ENCODE measurements at places on chromosomes 6 and 20.
A peak's percentile ranks its signal among the peaks of the same experiment; 100 is the strongest.

GRCh38 chr6:137830511-137830911 is 36.5 kb upstream of the TNFAIP3 start:
- DNase-seq, result no peak

- no peak for DNase-seq
Observed at GRCh38 chr20:34532320-34532719, 16.1 kb downstream of the DYNLRB1 start.

GRCh38 chr6:819122-819521 is 126.2 kb upstream of the EXOC2 start:
- DNase-seq, result no peak

DNA sequence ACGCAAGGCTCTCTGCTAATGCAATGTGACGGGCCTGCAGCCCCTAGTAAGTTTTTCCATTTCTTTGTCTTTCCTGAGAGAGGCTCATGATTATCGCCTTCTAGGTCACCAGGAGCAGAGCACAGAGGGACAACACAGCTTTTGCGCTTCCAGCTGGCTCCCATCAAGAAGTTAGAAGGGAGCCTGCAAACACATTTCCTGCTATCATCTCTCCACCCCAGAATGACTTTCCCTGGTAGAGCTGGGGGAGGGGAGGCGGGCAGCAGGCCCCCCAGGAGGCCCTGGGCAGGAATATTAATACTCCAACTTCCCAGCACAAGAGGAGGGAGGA is 35.7 kb upstream of the CCDC167 start:
- no peak for DNase-seq

- DNase-seq, result peak; percentile 8
Observed at GRCh38 chr6:11368760-11369159, 136.3 kb upstream of the NEDD9 start.

DNA sequence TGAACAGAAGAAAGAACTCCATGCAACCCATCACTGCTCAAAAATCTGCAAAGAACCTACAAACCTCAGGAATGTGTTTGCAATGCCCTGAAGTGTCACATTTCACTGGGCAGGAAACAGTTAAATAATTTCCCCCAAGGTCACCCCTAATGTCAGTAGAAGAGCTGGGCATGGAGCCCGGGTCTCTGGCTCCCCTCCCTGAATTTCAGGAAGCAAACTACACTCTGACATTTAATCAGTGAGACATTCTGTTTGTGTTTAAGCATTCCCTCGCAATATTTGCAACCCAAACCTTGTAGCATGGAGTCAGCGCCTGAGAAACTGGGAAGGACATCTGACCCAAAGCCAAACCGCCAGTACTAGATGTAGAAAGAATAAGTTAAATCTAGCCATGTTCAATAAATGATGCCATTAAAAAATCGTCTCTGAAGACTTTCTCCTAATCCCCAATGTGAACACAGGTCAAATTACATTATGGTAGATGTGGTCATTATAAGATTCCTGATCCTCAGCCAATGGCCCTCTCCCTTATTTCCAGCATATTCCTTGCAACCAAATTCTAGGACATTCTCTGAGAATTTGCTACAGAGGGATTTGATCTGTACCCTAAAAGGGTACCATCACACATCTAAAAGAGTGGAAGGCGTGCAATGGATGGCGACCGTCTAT is 91.2 kb upstream of the ADTRP start:
- no peak for DNase-seq

- peak; percentile 94 for DNase-seq
Observed at GRCh38 chr6:8983202-8983688, 547.9 kb upstream of the SLC35B3 start.

DNA sequence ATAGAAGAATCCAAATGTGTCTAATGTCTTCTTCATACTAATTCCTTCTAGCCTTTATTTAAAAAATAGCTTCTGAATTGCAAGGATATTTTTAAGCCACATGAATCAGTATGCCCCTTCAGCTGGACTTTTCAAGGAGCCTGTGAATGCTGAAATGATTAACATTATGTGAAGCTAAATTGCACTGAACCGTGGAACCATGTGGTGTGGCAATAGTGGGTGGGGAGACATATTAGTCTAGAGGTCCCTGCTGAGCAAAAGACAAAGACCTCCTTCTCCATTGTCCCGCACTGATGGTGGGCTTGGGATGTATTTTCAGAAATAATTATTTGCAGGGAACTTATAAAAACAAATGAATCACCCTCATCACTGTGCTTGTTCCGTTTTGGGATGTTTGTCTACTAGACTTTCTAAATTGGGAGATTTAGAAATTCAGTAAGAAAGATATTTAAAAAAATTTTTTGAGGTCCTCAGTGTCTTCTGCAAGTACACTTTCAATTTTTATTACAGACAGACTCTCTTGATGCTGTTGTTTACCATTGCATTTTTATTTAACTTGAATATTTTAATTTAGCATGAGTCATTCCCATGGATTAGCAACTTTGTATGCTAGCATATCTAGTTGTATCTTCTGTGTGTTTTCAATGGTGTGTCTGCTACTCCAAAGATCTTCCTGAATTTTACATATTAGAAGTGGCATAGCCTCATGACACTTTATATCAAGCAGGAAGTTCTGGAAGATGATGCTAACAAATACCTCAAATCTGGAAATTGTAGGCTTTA is 238.1 kb downstream of the LAMA2 start:
- DNase-seq, result no peak

DNA sequence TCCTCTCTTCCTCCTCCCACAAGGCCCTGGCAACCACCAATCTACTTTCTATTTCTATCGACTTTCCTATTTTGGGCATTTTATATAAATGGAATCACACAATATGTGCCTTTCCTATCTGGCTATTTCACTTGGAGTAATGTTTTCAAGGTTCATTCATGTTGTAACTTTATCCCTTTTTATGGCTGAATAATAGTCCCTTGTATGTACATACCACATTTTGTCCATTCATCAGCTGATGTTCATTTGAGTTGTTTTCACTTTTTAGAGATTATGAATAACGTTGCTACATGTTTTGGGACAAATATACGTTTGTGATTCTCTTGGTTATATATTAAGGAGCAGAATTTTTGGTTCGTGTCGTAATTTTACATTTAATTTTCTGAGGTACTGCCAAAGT is 33.9 kb downstream of the SCGN start:
- DNase-seq, result no peak

DNA sequence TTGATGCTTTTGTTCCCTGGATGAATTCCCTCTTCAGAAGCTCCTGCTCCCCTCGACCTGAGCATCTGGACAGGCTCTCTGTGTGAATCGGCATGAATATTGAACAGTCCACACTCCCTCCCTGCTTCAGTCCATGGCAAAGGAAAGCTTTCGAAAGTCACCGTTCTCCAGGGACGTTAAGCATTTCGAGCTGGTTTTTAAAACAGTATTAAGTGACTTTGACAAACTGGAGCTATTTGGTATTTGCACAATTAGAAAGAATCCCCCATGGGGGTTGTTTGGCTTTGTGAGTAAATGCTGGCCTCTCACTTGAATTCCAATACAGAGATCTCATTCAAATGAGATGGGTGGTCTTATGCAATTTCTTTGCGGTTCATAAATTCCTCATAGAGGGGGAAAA is 85.3 kb upstream of the TIAM2 start:
- DNase-seq, result no peak

GRCh38 chr6:1930356-1930755 is 315.0 kb downstream of the GMDS start:
- DNase-seq, result no peak

DNA sequence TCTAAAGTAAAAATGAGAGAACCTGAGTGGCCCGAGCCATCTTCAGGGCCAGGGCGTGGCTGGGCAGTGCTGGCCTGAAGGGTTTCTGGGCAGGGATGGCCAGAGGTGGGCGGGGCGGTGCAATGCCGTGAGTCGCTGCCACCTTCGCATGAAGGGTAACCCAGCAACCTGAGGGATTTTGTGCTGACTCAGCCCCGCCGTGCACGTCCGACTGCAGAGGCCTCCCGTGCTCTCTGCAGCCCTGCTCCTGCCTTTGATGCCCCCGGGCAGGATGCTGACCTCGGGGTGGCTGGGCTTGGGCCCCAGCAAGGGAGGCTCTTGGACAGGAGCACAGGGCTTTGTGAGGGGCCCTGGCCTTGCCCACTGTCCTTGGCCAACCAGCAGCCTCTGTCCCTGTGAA is 81.7 kb upstream of the GATA5 start:
- DNase-seq, result no peak

DNA sequence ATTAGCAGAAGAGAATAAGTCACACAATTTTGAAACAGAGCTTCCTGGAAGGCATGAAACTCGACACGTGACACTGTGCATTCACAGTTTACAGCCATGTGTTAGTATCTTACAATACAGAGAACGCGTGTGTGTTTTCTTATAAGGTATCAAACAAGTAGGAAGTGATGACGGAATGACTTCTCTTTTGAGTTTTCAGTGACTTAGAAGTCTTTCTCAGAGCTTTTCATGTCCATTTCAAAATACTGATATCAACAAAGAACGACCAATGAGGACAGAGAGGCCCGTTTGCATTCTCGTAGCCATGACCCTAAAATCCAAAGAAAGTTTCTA is 36.6 kb upstream of the DUSP22 start:
- no peak for DNase-seq

DNA sequence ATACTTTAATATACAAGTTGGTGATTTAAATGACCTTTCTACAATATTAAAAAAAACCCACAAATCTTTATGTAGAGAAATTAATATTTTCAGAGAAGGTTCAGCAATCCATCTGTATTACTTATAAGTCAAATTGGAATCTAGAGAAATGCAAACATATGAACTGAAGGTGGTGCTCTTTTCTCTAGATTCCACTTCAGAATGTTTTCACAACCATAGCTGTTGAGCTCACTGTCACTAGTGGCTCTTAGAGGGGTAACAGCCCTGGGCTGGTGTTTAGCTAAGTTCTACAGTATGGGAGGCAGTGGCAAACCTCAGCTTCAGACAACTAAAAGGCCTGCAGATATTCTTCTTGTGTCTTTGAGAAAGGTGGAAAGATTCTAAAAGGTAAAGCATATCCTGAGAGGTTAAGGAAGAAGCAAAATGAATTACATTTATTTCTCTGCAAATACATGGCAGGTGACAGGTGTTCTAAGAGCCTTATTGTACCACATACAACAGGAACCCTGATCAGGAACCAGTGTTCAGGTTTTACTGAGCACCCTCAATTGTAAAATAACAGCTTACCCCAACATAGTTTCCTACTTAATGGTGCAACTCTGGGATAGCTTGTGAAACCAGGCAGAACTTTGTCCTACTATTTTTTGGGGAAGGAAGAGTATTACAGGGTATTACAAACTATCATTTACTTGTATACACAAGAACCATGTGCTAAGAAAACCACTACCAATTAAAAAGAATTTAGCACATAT is 56.6 kb upstream of the SAMHD1 start:
- DNase-seq, result no peak

DNA sequence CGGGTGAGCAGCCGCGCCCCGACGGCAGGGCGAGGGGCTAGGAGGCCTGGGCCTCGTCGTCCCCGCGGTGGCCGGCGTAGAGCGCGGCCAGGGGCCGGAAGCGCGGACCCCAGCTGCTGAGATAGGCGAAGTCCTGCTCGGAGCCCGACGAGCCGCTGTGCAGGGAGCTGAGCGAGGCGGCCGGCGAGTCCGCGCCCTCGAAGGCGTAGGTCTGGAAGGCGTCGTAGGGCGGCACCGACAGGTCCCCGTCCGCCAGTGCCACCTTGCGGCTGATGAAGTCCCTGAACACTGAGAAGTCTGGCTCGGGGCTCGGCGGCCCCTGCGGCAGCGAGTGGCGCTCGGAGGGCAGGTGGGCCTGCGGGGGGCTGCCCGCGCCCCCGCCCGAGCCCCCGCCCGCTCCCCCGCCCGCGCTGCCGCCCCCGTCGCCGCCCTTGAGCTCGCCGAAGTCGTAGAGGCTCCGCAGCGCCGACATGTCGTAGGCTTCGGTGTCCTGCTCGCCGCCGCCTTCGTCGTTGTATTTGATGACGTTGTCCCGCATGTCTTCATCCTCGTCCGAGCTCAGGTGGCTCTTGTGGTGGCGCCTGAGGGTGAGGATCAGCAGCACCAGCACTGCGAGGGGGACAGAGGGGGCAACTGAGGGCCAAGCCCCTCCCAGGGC is 56.5 kb downstream of the CD40 start:
- DNase-seq, result peak; percentile 95

DNA sequence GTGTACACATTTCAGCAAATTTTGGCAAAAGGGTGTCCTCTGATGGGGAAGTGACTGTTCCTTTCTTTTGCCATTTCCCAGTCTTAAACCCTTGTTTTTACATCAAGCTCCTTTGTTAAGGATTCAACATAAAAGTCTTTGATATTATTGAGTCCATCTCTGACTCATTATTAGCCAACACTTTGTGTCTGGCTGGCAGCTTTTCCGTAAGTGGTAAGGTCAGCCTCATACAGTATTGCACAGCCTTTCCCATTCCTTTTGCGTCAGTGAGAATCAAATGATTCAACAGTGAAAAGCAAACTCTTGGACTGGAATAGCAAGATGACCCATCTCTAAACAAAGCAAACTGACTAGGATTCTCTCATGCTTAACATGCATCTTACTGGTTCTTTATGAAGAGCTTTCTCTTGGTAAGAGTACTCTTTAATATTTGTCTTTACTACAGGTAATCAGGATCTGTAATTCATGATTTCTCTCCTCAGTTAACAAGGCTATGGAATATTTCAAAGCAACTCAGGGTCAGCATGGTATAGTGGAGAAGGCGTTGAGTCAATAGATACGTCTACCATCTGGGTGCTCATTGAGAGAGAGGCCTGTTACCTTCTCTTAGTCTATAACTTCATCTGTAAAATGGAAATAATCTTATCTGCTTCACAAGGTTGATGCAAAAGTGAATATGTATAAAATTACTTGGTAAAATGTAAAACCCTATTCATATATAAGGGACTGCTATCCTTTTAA is 183.6 kb downstream of the PRL start:
- no peak for DNase-seq

DNA sequence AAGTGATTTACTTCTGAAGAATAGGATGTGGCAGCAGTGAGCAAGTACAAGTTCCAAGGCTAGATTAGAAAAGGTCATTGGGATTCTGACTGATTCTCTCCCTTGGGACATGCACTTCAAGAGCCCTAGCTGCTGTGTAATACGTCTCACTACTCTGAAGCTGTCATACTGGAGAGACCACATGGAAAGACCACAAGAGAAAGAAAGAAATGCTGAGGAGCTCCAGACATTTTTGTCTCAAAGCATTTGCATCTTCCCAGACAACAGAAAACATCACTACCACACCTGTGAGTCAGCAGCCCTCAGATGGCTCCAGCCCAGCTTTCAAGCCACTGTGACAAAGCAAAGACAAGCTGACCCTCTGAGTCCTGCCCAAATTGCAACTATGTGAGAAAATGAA is 20.7 kb downstream of the TENT5A start:
- DNase-seq, result no peak

DNA sequence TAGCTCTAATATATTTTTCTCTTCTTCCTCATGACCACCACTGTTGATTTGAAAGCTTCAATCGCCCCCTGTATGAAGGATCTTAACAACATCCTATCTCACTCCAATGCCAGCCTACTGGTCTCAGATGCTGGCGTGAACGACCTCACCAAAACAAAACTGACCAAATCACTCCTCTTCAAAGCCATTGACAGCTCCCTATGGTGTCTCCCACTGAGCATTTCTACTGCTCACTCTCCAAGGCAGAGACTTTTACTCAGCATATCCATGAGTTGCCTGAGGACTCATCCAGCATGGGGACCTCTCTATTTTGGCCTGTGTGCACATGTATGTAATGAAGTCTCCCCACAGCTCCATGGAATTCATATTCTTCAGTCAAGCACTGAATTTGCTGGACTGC is 520.4 kb downstream of the TFAP2B start:
- peak; percentile 84 for DNase-seq

- DNase-seq, result no peak
Observed at GRCh38 chr20:20888266-20888656, 175.8 kb upstream of the RALGAPA2 start.

- DNase-seq, result peak; percentile 68
Observed at GRCh38 chr6:87701344-87701675, 723 bp downstream of the AKIRIN2 start.

GRCh38 chr20:33733654-33734576 is 2.1 kb downstream of the ZNF341 start:
- peak; percentile 66 for DNase-seq

All from endodermal cell (in vitro differentiated cells).